ENCODE measurements at places on chromosomes 3 and 15. TPM values are rescaled to one million over a fixed set of nuclear protein-coding genes. Genes with fewer than 3 reads are reported as not detected.

ITIH1 gene
- total RNA-seq = 0.22 TPM

MKRN3 gene
- total RNA-seq = 0.62 TPM

HYAL1 gene
- total RNA-seq = 1.3 TPM

SLMAP gene
- total RNA-seq = 57.1 TPM

FRMD5 gene
- total RNA-seq = 0.22 TPM

CCR4 gene
- 0.04 TPM for total RNA-seq

NRROS gene
- 2.8 TPM for total RNA-seq

FBXO40 gene
- 2.4 TPM for total RNA-seq

CP gene
- 1.1 TPM for total RNA-seq

GHSR gene
- not detected for total RNA-seq

STX19 gene
- 0.04 TPM for total RNA-seq

CDHR4 gene
- total RNA-seq = not detected

FETUB gene
- total RNA-seq = 0.04 TPM

PRKAR2A gene
- total RNA-seq = 24.3 TPM

IL20RB gene
- 0.84 TPM for total RNA-seq

GREM1 gene
- 1.3 TPM for total RNA-seq

GRCh38 chr15:98363416-98363815 lies 284.9 kb upstream of the IGF1R start:
- no peak overlapping the region for H3K27ac ChIP-seq
- H3K4me3 ChIP-seq = no peak overlapping the region
- no peaks in the 10 kb centered on the region for H3K36me3 ChIP-seq
- no peaks in the 10 kb centered on the region for H3K4me1 ChIP-seq
- H3K27me3 ChIP-seq = no peaks in the 10 kb centered on the region
- DNase-seq = no peak

DNA sequence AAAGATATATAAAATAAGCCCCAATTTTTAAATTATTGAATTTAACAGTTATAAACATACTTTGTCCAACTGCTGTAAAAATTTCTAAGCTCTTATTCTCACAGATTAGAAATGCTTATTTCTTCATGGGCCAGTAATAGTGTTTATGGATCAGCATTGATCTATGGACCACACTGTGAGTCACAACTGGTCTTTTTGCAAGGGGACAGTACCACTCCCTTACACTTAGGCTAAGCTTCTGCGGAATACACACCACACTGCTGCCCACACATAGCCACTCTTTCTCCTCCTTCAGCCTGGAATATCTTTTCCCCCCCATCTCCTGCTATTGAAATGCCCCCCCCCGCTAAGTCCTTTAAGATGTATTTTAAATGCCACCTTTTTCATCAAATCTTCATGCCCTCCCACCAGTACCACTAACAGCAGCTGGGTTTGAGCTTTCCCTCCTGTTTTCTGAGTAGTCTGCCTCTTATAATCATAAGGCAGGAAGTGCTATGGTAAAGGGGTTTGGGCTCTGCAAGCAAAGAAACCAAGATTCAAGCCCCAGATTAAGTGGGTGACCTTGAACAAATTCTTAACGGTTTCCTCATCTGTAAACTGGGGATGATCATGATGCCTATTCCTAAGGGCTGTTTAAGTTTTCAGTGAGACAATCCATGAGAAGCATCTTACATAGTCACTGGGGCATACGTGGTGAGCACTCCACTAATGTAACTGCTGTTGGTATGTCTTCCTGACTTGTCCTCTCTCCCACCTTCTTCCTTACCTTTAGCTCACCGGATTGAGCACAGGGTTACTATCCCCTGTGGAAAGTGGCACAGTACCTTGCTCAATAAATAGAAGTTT lies 69.2 kb downstream of the DCUN1D1 start:
- H3K4me3 ChIP-seq = no peak overlapping the region
- peaks cover 15% of the 10 kb centered on the region for H3K36me3 ChIP-seq
- no peak overlapping the region for H3K27ac ChIP-seq
- no peak for DNase-seq
- no peaks in the 10 kb centered on the region for H3K27me3 ChIP-seq

GRCh38 chr15:44710236-44711095 lies 657 bp downstream of the PATL2 start:
- H3K36me3 ChIP-seq = peaks cover 10% of the 10 kb centered on the region
- H3K4me3 ChIP-seq = peak overlapping the region; percentile 89
- peak overlapping the region; percentile 99 for H3K27ac ChIP-seq

- H3K36me3 ChIP-seq = no peaks in the 10 kb centered on the region
- no peak overlapping the region for H3K27ac ChIP-seq
- DNase-seq = no peak
- no peaks in the 10 kb centered on the region for H3K27me3 ChIP-seq
These were observed 43.4 kb downstream of the TSC22D2 start for GRCh38 chr3:150451329-150452048.

GRCh38 chr3:187590861-187591576 lies 79.2 kb downstream of the SST start:
- H3K27me3 ChIP-seq = no peaks in the 10 kb centered on the region
- DNase-seq = no peak
- no peak overlapping the region for H3K27ac ChIP-seq
- no peaks in the 10 kb centered on the region for H3K36me3 ChIP-seq
- no peaks in the 10 kb centered on the region for H3K4me1 ChIP-seq

- DNase-seq = peak; percentile 33
- H3K27ac ChIP-seq = no peak overlapping the region
- no peaks in the 10 kb centered on the region for H3K27me3 ChIP-seq
- H3K4me1 ChIP-seq = no peaks in the 10 kb centered on the region
- no peaks in the 10 kb centered on the region for H3K36me3 ChIP-seq
These were observed 309.7 kb downstream of the LSAMP start for GRCh38 chr3:116135457-116136085.

DNA sequence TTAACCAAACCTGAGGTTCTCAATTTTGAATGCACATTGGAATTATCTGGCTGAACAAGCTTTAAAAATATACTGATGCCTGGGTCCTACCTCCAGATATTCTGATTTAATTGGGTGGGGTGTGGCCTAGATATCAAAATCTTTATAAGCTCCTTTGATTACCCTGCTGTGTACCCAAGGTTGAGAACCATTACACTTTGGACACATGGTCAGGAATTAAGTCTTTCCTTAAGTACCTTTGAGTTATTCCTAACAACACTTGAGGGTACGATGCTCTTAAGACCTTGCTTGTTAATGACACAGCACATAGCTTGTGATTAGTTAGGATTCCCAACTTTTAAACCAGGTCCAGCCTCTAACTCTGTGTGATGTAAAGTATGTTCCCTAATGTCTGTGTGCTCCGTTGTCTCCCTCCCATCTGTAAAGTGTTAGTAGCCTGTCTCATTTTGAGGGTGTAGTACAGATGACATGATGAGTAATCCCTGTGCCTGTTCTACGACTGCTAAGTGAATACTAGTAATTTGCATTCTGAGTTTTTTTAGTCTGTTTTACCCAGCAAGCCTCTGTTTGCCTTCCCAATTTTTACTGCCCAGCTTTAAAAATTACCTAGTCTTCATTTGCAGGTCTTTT lies 154.9 kb downstream of the KLHL25 start:
- H3K4me3 ChIP-seq = no peak overlapping the region
- peaks cover 4% of the 10 kb centered on the region for H3K36me3 ChIP-seq
- DNase-seq = peak; percentile 67
- H3K27ac ChIP-seq = no peak overlapping the region

DNA sequence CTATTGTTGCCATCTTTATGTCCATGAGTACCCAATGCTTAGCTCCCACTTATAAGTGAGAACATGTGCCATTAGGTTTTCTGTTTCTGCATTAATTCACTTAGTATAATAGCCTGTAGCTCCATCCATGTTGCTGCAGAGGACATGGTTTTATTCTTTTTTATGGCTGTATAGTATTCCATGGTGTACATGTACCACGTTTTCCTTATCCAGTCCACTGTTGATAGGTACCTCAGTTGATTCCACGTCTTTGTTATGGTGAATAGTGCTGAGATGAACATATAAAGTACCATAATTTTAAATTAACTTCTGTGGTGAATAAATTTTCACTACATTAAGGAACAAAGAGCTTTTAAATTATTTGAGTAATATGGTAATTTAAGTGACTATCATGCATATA lies 150.4 kb upstream of the BFSP2 start:
- no peaks in the 10 kb centered on the region for H3K27me3 ChIP-seq
- no peak overlapping the region for H3K27ac ChIP-seq
- H3K36me3 ChIP-seq = no peaks in the 10 kb centered on the region

GRCh38 chr3:172047567-172048115 lies 8.3 kb downstream of the FNDC3B start:
- H3K27me3 ChIP-seq = no peaks in the 10 kb centered on the region
- H3K4me1 ChIP-seq = peaks cover 2% of the 10 kb centered on the region
- peaks cover 15% of the 10 kb centered on the region for H3K36me3 ChIP-seq
- no peak overlapping the region for H3K4me3 ChIP-seq

GRCh38 chr3:47007482-47008233 lies 28.2 kb downstream of the NBEAL2 start:
- H3K27ac ChIP-seq = no peak overlapping the region
- peaks cover 19% of the 10 kb centered on the region for H3K36me3 ChIP-seq
- DNase-seq = no peak
- no peak overlapping the region for H3K4me3 ChIP-seq

- no peak overlapping the region for H3K4me3 ChIP-seq
- no peaks in the 10 kb centered on the region for H3K27me3 ChIP-seq
- DNase-seq = peak; percentile 64
- peaks cover 7% of the 10 kb centered on the region for H3K4me1 ChIP-seq
These were observed 113.8 kb downstream of the SNRK start for GRCh38 chr3:43400167-43400566.

GRCh38 chr15:38662033-38662802 lies 97.6 kb upstream of the RASGRP1 start:
- H3K36me3 ChIP-seq = no peaks in the 10 kb centered on the region
- H3K27me3 ChIP-seq = peaks cover 2% of the 10 kb centered on the region
- H3K4me1 ChIP-seq = no peaks in the 10 kb centered on the region
- no peak overlapping the region for H3K27ac ChIP-seq

- H3K4me1 ChIP-seq = peaks cover 59% of the 10 kb centered on the region
- H3K4me3 ChIP-seq = no peak overlapping the region
- peak overlapping the region; percentile 42 for H3K27ac ChIP-seq
- H3K36me3 ChIP-seq = no peaks in the 10 kb centered on the region
- peaks cover 2% of the 10 kb centered on the region for H3K27me3 ChIP-seq
These were observed 2.2 kb downstream of the STRA6 start for GRCh38 chr15:74200412-74200815.

- H3K27ac ChIP-seq = peak overlapping the region; percentile 82
- peaks cover 10% of the 10 kb centered on the region for H3K4me1 ChIP-seq
- DNase-seq = peak; percentile 79
- H3K27me3 ChIP-seq = no peaks in the 10 kb centered on the region
These were observed 61.1 kb upstream of the GPD1L start for GRCh38 chr3:32045091-32045915.

DNA sequence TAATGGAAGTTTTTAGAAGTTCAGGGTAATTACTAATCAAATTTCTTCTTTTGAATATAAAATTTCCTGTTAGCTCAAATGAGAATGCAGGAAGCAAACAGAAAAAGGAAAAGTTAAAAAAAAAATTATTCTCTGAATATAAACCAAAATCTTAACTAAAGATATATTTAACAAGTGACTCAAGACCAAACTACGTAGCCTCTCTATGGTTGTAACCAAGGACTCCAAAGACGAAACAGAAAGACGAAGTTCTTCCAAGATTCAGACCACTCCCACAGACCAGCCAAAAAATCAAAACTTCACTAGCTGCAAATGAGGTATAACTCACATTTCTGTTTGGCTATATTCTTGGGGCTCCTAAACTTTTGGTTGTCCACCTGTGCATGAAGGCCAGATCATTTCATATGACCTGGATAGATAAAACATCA lies 846.5 kb upstream of the ALCAM start:
- H3K4me1 ChIP-seq = no peaks in the 10 kb centered on the region
- H3K27me3 ChIP-seq = no peaks in the 10 kb centered on the region
- no peak overlapping the region for H3K4me3 ChIP-seq

DNA sequence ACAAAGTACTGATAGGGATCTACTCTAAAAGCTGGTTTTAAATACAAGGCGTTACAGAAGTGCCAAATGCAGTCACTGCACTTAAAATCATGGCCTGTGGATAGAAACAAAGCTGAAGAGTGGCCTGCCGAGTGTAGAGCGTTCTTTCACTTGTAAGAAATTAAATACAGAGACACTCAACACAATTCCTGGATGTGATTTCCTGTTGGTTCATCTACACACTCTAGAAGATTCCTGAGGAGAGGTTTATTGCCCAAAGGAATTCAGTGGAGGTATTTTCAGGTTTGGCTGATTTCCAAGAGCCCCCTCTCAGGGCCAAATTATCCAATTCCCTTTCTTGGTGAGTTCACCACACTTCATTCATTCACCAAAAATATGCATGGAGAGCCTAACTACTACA lies 200.3 kb upstream of the IL12A start:
- no peaks in the 10 kb centered on the region for H3K36me3 ChIP-seq
- DNase-seq = no peak
- no peaks in the 10 kb centered on the region for H3K27me3 ChIP-seq
- H3K27ac ChIP-seq = peak overlapping the region; percentile 66
- no peaks in the 10 kb centered on the region for H3K4me1 ChIP-seq

DNA sequence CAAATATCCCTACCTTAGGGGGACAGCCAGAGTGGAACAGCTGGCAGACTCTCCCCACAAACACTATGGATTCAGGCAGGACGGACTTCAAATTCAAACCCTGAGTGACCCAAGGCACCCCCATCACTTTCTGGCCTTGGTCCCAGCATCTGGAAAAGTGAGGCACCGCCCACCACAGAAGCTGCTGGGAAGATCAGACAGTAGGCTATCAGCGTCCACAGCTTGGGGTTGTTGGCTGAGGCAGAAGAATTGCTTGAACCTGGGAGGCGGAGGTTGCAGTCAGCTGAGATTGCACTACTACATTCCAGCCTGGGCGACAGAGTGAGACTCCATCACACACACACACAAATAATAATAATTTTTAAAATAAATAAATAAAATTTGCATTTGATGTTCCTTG lies 8.5 kb downstream of the PFKFB4 start:
- no peak for DNase-seq
- H3K36me3 ChIP-seq = peaks cover 7% of the 10 kb centered on the region
- H3K27me3 ChIP-seq = no peaks in the 10 kb centered on the region
- H3K4me1 ChIP-seq = peaks cover 24% of the 10 kb centered on the region
- no peak overlapping the region for H3K27ac ChIP-seq

DNA sequence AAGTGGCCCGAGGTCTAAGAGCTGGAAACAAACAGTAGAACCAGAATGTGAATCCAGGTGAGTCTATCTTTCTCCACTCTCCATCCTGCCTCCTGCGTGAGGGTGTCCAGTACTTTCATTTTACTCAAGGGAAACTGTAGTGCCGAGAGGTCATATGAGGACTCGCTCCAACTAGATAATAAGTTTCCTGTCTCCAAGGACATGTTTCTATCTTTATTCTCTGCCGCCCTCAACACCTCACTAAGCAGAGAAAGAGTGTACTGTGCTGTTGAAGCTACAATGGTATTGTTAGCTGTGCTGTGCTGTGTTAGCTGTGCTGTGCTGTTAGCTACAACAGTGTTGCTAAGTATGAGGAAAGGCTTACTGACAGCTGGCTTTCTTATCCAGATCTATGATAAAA lies 137.9 kb upstream of the COL8A1 start:
- H3K4me1 ChIP-seq = no peaks in the 10 kb centered on the region
- no peaks in the 10 kb centered on the region for H3K36me3 ChIP-seq
- H3K27ac ChIP-seq = no peak overlapping the region
- H3K4me3 ChIP-seq = no peak overlapping the region
- DNase-seq = no peak
- H3K27me3 ChIP-seq = no peaks in the 10 kb centered on the region

All from muscle of leg (tissue), 16 donors.